ENCODE measurements at places on chromosomes 1 and 21. TPM values are rescaled to one million over a fixed set of nuclear protein-coding genes. Genes with fewer than 3 reads are reported as not detected.

Gene HEYL
- not detected for total RNA-seq

Gene NUP210L
- 0.15 TPM for total RNA-seq

Gene PDC
- not detected for total RNA-seq

Gene PLA2G2A
- total RNA-seq, result not detected

Gene FOXO6
- total RNA-seq, result not detected

Gene RIPPLY3
- not detected for total RNA-seq

Gene KRTAP19-1
- not detected for total RNA-seq

Gene OR2T2
- not detected for total RNA-seq

Gene KCNQ4
- total RNA-seq, result under 0.01 TPM

Measured in smooth muscle cell of trachea (primary cell).